Breast epithelium (tissue), 4 donors: ENCODE measurements at places on chromosomes 16 and 17. TPM values are rescaled to one million over a fixed set of nuclear protein-coding genes. Genes with fewer than 3 reads are reported as not detected.

Gene SLC5A10
- total RNA-seq = not detected

Gene MLLT6
- 101 TPM for total RNA-seq

Gene ADAP2
- 7.5 TPM for total RNA-seq

Gene CD7
- 1.3 TPM for total RNA-seq

Gene MPV17L
- total RNA-seq = 19.5 TPM

Gene ZNF469
- 0.98 TPM for total RNA-seq

Gene TP53TG3F
- not detected for total RNA-seq

Gene SLFN14
- not detected for total RNA-seq

Gene TSPOAP1
- total RNA-seq = 2.6 TPM

Gene TP53TG3C
- not detected for total RNA-seq

Gene TEX19
- total RNA-seq = not detected

Gene CDT1
- 3.2 TPM for total RNA-seq

Gene HOXB6
- total RNA-seq = 18.2 TPM

Gene SDR42E1
- 0.16 TPM for total RNA-seq

Gene ADAM11
- 1.4 TPM for total RNA-seq

Gene CTRB2
- not detected for total RNA-seq

Gene CES5A
- not detected for total RNA-seq

Gene CYB5D1
- total RNA-seq = 13.4 TPM

Gene KRT25
- total RNA-seq = not detected

Gene FZD2
- 3.0 TPM for total RNA-seq

Gene TPSB2
- total RNA-seq = 195 TPM

Gene GH1
- not detected for total RNA-seq

Gene RHBDL1
- total RNA-seq = 1.0 TPM

Gene RND2
- 1.3 TPM for total RNA-seq

Gene RNF213
- 111 TPM for total RNA-seq

Gene SBK1
- total RNA-seq = 1.5 TPM

Gene NPW
- not detected for total RNA-seq

Gene RUNDC3A
- total RNA-seq = 1.6 TPM

Gene HSPB9
- total RNA-seq = 0.48 TPM

Gene RPTOR
- total RNA-seq = 21.4 TPM

Gene SHBG
- total RNA-seq = 0.16 TPM

Gene TNFRSF13B
- total RNA-seq = 2.9 TPM

Gene FA2H
- total RNA-seq = not detected

Gene SEPTIN12
- total RNA-seq = not detected

Gene CIBAR2
- total RNA-seq = not detected

Gene NUPR1
- 57.0 TPM for total RNA-seq

Gene CD300E
- under 0.01 TPM for total RNA-seq

Gene SMPD3
- total RNA-seq = under 0.01 TPM

Gene C1QTNF8
- not detected for total RNA-seq

Gene TMEM11
- 34.1 TPM for total RNA-seq

Gene STX1B
- total RNA-seq = 1.6 TPM

Gene ST6GALNAC1
- total RNA-seq = 1.3 TPM

Gene SLC16A5
- total RNA-seq = 18.4 TPM

Gene EPOP
- total RNA-seq = 2.0 TPM

Gene USP43
- 0.32 TPM for total RNA-seq

Gene DLX4
- not detected for total RNA-seq

Gene RNF43
- 19.0 TPM for total RNA-seq

Gene NPIPA2
- total RNA-seq = not detected

Gene CEP295NL
- total RNA-seq = 2.6 TPM

Gene CLEC19A
- total RNA-seq = not detected

Gene TAT
- 212 TPM for total RNA-seq

Gene TP53TG3B
- 1.2 TPM for total RNA-seq

Gene C16orf74
- total RNA-seq = 6.7 TPM

Gene SERPINF2
- 30.1 TPM for total RNA-seq
